Naive B cell (primary cell): ENCODE measurements at places on chromosomes 12 and 14. TPM values are rescaled to one million over a fixed set of nuclear protein-coding genes. Genes with fewer than 3 reads are reported as not detected.

DNA sequence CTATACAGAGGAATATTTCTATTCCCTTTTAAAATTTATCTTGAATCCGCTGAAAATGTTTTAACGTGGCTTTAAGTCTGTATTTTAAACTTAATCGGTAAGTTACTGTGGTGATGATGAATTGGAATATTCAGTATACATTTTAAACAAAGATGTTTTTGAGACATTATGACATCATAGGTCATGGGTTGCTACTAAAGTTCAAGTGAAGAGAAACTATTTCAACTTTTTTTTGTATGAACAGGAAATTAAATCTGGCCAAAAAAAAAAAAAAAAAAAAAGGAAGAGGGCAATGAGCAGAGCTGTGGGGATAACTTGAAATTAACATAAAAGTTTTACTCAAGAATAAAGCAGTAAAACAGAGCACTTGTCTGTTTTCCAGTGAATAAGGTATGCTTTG is 109.0 kb downstream of the PLEKHA5 start:
- no peak for DNase-seq

DNA sequence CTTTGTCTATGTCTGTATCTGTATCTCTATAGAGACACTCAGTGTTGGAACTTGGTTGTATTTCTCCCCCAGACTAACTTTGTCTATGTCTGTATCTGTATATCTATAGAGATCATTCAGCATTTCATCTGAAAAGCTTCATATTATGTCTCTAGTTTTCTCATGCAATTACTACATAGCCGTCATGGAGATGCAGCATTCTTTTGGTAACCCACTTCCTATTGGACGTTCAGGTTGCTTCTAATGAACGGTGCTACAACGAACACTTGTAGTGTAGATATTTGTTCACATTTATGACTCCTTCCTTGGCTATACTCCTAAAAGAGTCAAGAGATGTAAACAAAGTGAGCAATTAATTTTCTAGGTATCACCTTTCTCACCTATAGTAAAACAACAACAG is 81.5 kb upstream of the KCNA1 start:
- DNase-seq, result no peak

DNA sequence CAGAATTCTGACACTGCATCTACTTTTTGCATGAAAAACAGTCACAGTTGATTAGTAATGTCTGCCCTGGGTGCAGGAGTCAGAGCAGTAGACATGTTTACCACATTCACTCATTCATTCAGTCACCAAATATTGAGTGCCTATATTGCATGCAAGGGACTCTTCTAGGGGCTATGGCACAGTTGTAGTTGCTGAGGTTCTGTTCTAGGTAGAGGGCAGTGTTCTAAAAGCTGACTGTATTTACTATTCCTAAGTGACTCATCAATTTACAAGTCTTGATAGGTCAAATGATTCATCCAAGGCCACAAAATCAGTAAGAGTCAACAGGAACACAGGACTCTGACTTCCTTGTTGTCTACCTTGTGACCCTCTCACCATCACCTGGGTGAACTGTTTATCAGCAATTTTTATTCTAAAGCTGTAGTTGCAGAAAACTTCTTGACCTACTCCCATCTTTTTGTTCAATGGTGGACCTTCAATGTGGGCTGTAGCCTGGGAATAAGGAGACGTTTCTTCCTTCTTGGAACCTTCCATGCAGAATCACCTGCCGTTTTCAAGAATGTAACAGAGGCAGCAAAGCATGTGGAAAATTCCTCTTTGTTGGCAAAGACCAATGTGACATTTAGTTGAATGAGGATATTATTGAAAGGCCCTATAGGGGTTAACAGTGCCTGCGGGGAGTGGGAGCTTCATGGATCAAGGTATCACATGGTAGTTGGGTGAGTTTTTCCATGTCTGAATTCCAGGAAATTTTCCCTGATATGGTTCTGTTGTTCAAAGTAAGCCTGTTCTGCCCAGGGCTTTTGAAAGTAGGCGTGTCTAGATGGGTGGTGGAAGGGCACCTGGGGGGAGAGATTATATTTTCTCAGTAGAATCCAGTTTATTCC is 223.2 kb downstream of the KTN1 start:
- DNase-seq, result no peak

- DNase-seq, result no peak
These were observed 582.7 kb downstream of the SLC6A15 start for GRCh38 chr12:84329938-84330337.

DNA sequence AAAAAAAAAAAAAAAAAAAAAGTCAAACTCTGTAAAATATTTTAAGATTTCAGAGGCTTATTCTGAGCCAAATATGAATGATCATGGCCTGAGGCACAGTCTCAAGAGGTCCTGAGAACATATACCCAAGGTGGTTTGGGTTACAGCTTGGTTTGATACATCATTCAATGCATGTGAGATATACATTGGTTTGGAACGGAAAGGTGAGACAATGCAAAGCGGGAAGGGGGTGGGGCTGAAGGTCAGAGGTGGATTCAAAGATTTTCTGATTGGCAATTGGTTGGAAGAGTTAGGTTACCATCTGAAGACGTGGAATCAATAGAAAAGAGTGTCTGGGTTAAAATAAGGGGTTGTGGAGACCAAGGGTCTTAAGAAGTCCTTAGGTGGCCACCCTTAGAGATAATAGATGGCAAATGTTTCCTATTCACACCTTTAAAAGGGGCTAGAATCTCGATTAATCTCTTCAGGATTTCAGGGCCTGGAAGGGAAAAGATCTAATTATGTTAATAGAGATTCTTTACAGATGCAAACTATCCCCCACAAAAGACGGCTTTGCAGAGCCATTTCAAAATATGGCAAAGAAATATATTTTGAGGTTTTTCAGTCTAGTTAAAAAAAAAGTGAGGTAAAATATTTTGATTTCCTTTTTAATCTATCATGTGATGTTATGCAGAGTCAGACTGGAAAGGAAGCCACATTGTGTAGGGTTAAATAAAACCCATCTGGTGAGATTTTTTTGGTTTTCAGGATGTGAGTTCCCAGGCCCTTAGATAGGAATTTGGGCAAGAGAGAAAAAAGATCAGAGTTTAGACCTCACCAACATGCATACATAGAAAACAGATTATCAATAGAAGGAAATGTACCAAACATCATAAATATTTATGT is 173.8 kb upstream of the CNOT2 start:
- no peak for DNase-seq

DNA sequence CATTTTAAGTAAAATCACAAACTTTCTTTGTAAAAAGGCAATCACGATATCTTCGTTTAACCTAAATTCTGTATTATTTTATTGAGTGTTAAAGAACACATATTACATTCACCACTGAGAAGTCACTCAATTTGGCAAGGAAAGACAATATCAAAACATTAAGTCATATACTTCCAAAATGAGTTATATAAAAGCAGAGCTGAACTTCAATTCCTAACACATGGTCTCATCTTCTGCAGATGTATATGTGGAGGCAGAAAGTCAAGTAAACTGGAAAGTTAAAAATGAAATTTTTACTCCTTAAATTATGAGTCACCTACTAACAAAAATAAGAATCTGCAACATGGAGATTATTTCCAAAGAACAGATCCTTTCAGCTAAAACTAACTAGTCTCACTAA is 28.7 kb downstream of the BMAL2 start:
- no peak for DNase-seq

CCDC197 gene
- polyA plus RNA-seq, result not detected

GRCh38 chr12:80406253-80406652 is 37.8 kb upstream of the PTPRQ start:
- DNase-seq, result no peak

SAMD4A gene
- 1.3 TPM for polyA plus RNA-seq

CISTR gene
- not detected for polyA plus RNA-seq

GRCh38 chr14:41167040-41167439 is 439.6 kb upstream of the LRFN5 start:
- no peak for DNase-seq

ACYP1 gene
- polyA plus RNA-seq, result 12.0 TPM

SERPINA1 gene
- polyA plus RNA-seq, result 0.64 TPM

KRT73 gene
- polyA plus RNA-seq, result not detected

PRPF39 gene
- 9.2 TPM for polyA plus RNA-seq

GRCh38 chr12:9947674-9948073 is 15.5 kb upstream of the CLEC2A start:
- peak; percentile 35 for DNase-seq

HAL gene
- polyA plus RNA-seq, result 0.36 TPM

GRCh38 chr12:45760333-45760732 is 30.8 kb downstream of the ARID2 start:
- DNase-seq, result no peak

- no peak for DNase-seq
These were observed 43.0 kb upstream of the GNPNAT1 start for GRCh38 chr14:52834440-52834842.

LTB4R2 gene
- 0.76 TPM for polyA plus RNA-seq

GRCh38 chr12:22702690-22703089 is 77.7 kb downstream of the ETNK1 start:
- DNase-seq, result no peak

GRCh38 chr14:103544388-103545218 is 15.6 kb downstream of the TRMT61A start:
- DNase-seq, result no peak

RNASE8 gene
- not detected for polyA plus RNA-seq

DNA sequence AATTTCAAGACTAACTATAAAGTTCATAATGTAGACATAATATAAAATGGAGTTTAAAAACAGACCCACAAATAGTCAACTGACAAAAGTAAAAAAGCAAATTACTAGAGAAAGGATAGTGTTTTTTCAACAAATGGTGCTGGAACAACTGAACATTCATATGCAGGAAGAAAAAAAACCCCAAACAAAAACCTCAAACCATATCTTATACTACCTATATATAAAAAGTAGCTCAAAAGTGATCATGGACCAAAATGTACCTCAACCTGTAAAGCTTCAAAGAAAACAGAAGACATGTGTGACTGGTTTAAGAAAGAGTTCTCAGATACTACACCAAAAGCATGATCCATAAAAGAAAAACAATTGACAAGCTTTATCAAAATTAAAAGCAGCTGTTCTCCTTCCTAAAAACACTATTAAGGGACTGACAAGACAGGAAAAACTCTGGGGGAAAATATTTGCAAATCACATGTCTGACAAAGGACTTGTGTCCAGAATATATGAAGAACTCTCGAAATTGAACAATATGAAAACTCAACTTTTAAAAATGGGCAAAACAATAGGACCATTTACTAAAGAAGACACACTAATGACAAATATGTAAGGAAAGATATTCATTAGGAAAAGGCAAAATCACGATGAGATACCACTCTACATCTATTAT is 22.7 kb upstream of the ARID4A start:
- DNase-seq, result no peak

FAM177A1 gene
- polyA plus RNA-seq, result 35.2 TPM

- DNase-seq, result no peak
These were observed 47.8 kb upstream of the CEP83 start for GRCh38 chr12:94507455-94507854.

LYZ gene
- 56.8 TPM for polyA plus RNA-seq

DNA sequence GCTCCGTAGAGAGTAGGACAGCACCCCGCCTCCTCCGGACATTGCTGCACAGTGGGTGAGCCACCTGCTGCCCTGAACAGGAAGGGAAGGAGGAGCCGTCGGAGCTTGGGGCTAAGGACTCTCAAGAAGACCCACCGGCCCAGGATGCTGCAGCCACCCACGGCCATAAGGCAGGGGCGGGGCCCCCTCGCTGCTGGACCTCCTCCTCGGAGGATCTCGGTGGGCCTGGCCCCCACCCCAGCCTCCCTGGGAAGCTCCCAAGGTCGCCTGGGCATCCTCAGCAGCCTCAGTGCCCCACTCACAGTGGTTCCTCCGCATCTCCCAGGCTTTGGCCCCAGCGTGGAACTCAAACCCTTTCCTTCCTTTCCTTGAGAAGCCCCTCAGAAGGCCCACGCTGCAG is 68.6 kb upstream of the DIO3 start:
- no peak for DNase-seq

GRCh38 chr12:29640589-29641345 is 143.0 kb downstream of the TMTC1 start:
- no peak for DNase-seq
